Diencephalon (tissue), 1 donor: ENCODE measurements at places on chromosomes 1 and 21. TPM values are rescaled to one million over a fixed set of nuclear protein-coding genes. Genes with fewer than 3 reads are reported as not detected.

The TDRD5 gene
- 4.6 TPM for total RNA-seq

The ZNF687 gene
- 9.7 TPM for total RNA-seq

The EXTL2 gene
- 49.6 TPM for total RNA-seq

The CAMK2N1 gene
- total RNA-seq = 128 TPM

The THEM5 gene
- not detected for total RNA-seq

The CFHR5 gene
- not detected for total RNA-seq

The DDR2 gene
- 10.8 TPM for total RNA-seq

The DLGAP3 gene
- 23.8 TPM for total RNA-seq

The CRB1 gene
- 39.7 TPM for total RNA-seq

The WDR4 gene
- total RNA-seq = 12.7 TPM

The MYOCOS gene
- not detected for total RNA-seq

The GBP1 gene
- 0.69 TPM for total RNA-seq

The ADGRB2 gene
- 59.5 TPM for total RNA-seq

The TPR gene
- 88.3 TPM for total RNA-seq

The IGSF9 gene
- total RNA-seq = 3.9 TPM

The DHDDS gene
- 31.6 TPM for total RNA-seq

The RXFP4 gene
- not detected for total RNA-seq

The CELSR2 gene
- 40.8 TPM for total RNA-seq

The CNR2 gene
- total RNA-seq = not detected

The CYP4A22 gene
- total RNA-seq = not detected

The TMEM240 gene
- 14.5 TPM for total RNA-seq

The CFHR4 gene
- total RNA-seq = 0.69 TPM

The FDPS gene
- total RNA-seq = 130 TPM

The C8A gene
- not detected for total RNA-seq

The FGR gene
- total RNA-seq = 1.4 TPM

The AMY1C gene
- not detected for total RNA-seq

The LCE1D gene
- not detected for total RNA-seq

The VWA5B1 gene
- 4.8 TPM for total RNA-seq

The ZFP69B gene
- 10.6 TPM for total RNA-seq

The FCN3 gene
- total RNA-seq = not detected

The FAM151A gene
- total RNA-seq = not detected

The MEX3A gene
- total RNA-seq = 33.4 TPM

The USH2A gene
- 1.4 TPM for total RNA-seq

The LAX1 gene
- total RNA-seq = 0.23 TPM

The NMNAT2 gene
- total RNA-seq = 51.0 TPM

The AKR7A3 gene
- 2.1 TPM for total RNA-seq

The CELA3A gene
- not detected for total RNA-seq

The OR2T35 gene
- total RNA-seq = not detected

The ACTA1 gene
- 0.23 TPM for total RNA-seq

The TRIM17 gene
- total RNA-seq = 4.4 TPM

The DUSP12 gene
- 46.1 TPM for total RNA-seq

The TMIGD3 gene
- total RNA-seq = 4.8 TPM

The KIAA1614 gene
- total RNA-seq = 2.3 TPM

The PHLDA3 gene
- 12.9 TPM for total RNA-seq

The SLC66A1 gene
- 16.8 TPM for total RNA-seq

The GBP4 gene
- 1.8 TPM for total RNA-seq

The SMPDL3B gene
- total RNA-seq = 2.3 TPM

The FMO3 gene
- 1.2 TPM for total RNA-seq
